ENCODE measurements at places on chromosomes 12 and 14.

DNA sequence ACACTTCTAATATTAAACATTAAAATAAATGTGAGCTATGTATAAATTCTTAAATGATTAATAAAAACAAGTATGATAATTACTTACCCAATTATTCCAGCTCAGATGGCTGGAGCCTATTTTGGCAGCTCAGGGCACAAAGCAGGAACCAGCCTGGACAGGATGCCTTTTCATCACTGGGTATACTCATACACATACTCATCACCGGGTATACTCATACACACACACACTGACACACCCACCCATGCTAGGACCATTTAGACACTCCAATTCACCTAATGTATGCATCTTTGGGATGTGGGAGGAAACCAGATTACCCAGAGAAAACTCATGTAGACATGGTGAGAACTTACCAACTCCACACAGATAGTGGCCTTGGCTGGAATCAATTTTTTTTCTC is 57.9 kb upstream of the CNOT2 start:
- no peak for DNase-seq

GRCh38 chr12:31868965-31869364 is 90.2 kb upstream of the RESF1 start:
- no peak for DNase-seq

DNA sequence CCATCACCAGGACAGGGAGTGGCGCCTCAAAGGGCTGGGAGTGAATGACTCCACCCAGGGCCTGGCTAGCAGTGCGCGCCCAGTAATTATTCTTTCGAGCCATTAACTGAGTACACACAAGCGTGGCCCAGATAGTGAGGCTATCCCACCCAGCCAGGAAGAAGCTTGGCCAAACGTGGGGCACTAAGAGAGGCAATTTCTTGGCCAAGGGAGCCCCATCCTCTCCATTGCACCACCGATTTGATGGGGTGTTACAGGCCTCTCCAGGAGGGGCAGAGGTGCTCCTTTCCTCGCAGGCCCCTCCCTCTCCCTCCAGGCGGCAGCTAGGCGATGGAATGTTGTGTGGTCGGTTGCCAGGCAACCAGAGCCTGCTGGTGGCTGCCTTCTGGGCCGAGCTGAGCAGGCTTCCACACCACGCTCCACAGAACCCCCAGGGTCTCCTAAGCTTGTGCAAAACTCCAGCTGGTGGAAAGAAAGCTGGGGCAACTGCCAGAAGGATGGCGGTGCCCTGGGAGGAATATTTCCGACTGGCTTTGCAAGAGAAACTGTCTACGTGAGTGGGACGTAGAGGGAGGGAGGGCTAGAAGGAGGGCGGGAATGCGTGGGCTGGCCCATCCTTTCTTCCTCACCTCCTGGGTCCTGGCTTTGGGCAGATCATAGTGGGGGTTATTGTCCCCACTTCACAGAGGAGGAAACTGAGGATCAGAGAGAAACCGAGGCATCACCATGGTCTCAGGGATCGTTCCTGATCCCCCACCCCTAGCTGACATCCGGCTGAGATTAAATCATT is at the start of gene CFAP73:
Gene CFAP73 (plus strand): TSS at position 364 of the 790 bp plus-strand sequence. CDS start 134 bp downstream, at position 498.
- no peak for DNase-seq

DNA sequence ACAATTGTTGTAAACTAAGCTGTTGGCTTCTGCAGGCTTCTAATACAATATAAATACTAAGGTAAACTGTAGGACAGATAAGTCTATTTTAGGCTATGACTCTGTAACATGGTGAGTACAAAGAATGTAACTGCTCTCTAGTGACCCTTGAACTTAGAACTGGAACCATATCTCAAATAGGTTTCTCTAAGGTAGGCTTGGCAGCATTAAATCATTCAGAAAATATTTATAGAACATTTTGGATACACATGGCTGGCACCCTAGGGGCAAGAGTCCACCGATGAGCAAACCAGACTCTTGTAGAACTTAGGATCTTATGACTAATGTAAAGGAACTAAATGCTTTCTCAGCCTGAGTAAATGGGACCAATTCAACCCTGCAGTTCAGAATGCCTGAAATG is 19.4 kb upstream of the SLC25A3 start:
- DNase-seq, result no peak

GRCh38 chr12:61542551-61542950 is 717.7 kb upstream of the USP15 start:
- DNase-seq, result no peak

GRCh38 chr12:132605892-132606291 is 4.5 kb downstream of the LRCOL1 start:
- DNase-seq, result no peak

DNA sequence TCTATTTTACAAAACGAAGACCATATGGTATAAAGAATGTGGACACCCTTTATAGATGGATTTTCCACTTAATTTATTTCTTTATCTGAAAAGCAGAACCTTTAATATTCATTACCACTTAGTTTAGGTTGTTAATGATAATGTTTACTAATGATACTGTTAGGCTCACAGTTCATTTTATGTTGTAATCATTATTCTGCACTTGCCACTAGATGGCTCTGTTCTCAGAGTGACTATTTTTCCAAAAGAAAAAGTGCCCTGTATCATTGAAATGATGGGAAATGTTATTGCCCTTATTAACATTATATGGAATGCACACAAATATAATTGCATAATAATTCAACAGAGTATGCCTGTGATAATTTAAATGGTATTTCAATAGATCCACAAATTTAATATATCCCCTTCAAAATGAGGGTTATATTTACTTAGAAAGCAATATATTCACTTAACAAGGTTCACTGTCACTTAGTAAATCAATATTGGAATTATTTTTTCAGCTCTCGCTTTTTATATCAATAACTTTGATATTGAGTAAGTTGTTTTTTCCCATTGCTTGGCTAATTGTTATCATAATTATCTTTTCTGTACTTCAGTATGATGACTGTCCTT is 95.7 kb downstream of the PDE3A start:
- DNase-seq, result no peak
